ENCODE measurements at places on chromosomes 2 and 18.

DNA sequence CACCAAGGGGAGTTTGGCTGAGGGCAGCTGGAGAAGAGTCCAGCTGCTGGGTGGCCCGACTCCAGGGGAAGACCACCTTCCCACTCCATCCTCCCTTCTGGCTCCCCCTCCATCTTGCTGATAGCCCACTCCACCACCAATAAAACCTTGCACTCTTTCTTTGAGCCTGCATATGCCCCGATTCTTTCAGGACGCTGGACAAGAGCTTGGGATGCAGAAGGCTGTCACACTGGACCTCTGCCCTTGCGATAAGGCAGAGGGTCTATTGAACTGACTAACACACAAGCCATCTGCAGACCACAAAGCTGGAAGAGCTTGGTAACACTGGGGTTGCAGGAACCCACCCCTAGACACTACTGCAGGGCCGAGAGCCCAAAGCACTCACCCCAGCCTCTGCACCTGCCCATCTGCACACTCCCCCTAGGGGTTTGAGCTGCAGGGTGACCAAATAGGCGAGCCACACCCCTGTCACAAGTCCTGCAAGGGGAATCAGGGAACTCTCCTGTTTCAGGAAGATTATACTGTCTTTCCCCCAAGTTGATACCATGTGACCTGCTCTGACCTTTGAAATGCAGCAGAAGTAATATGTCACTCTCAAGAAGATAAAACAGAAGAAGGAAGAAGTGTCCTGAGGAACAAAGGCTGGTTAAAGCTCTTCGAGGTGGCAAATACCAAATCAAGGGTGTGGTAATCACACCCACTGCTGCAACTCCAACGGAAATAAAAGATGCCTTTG is 70.5 kb downstream of the SMAD4 start:
- no peak for DNase-seq

DNA sequence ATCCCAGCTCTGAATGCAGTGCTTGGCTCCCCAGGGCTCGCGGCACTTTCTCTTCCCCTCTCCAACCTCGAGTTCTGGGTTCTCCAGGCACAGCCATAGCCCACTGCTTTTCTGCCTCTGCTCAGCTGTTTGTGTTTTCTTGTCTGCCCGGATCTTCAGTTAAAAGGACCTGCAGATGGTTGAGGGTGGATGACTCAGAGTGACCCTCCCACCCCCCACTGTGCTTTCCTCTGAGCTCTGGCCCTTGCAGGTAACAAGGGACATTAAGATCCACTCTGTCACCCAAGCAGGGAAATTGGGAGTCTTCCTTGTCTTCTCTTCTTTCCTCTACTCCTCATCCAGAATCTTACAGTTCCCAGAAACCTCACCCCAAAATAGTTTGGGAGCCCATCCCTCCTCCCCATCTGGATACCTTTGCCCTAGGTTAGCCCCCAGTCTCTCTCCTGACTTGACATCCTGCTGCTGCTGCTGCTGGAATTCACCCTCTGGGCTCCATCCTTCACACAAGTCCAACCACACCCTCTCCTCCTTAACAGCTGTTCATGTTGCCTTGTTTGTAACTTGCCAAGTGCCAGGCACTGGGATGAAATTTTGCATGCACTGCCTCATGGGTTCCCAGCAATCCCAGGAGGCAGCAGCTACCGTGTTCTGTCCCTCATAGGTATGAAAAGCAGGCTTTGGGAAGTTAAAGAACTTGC is 157.9 kb upstream of the TTC39C start:
- no peak for DNase-seq

- DNase-seq = no peak
These were observed 33.5 kb downstream of the PDE1A start for GRCh38 chr2:182393270-182393760.

GRCh38 chr2:28674062-28674712 is 77.4 kb upstream of the PPP1CB start:
- DNase-seq = no peak

DNA sequence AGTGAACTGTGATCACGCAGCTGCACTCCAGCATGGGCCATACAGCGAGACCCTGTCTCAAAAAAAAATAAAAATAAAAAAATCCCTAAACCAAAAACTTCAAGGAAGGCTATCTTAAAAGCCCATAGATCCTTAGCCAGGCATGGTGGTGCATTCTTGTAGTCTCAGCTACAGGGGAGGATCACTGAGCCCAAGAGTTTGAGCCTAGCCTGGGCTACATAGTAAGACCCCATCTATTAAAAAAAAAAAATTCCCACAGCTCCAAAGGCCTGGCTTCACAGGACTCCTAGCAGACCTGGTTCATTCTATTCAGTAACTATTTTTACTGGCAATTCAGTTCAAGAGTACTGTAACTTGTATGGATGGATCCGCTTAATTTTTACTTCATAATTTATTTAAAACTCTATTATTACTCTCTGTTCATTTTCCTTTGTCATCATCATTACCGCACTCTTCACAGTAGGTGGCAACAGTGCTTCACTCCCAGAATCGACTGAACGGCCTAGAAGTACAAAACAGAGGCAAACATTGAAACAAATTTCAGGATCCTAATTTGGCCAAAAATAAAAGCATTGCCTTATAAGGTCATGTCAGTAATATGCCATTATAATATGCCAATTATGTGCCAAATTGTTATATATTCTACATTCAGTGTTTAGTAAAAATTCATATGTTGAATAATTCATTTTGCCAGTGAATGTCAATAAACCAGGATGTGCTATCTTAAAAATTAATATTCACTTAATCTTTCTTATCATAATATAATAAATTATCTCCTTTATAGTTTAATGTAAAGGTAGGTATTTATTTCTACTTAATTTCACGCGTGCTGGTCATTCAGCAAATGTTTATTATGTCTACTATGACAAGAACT is 14.3 kb upstream of the STAM2 start:
- no peak for DNase-seq

- no peak for DNase-seq
These were observed 603.7 kb downstream of the ARHGAP15 start for GRCh38 chr2:143732871-143733270.

GRCh38 chr2:9240745-9241144 is 34.1 kb downstream of the ASAP2 start:
- DNase-seq = no peak

- no peak for DNase-seq
These were observed 47.7 kb downstream of the MRPS9 start for GRCh38 chr2:105085525-105085924.

DNA sequence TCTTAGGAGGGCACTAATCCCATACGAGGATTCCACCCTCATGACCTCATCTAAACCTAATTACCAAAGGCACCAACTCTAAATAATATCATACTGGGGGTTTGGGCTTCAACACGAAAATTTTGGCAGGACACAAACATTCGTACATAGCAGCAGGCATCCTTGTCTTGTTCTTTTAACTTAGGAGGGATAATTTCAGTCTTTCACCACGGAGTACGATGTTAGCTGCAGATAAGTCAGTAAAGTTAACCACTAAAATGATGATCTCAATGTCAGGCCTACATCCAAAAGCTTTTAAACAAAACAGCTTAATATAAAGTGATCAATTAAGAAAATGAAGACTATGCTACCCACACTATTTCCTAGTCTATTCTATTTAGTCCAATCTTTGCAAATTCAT is 74.9 kb downstream of the ID2 start:
- DNase-seq = no peak

GRCh38 chr2:68645523-68645922 is 2.1 kb downstream of the PROKR1 start:
- DNase-seq = no peak

DNA sequence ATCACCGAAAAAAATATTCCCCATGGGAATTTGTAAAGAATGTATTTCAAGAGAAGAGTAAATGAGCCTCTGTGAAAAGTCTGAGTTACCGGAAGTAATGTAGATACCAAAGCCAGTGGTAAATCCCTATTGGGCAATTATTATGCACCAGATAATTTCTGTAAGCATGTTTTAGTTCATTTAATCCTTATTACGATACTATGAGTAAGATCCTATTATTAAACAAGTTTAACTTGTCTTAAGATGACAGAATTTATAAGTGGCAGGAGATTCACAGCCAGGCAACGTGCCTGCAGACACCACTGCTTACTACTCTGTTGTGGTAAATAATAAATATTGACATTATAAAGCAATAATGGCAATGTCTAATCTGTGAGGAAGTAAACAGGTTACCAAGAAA is 280.8 kb upstream of the RGPD4 start:
- no peak for DNase-seq

DNA sequence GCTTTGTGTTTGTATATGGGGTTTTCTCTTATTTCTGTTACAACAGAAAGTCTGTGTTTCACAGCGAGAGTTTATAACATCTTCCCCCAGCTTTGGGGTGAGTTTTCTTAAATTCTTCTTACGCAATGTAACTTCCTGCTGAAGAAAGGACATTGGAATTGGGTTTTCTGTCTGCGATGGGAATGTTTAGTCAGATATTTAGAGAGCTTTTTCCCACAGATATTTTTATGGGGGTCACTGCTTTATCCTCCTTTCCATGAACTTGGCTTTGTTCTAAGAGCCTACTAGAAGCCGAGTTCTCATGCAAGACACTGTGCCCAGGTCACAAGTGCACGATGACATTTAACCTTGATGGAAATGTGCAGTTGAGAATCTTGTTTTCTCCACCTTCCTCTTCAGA is 22.1 kb downstream of the B3GNT2 start:
- DNase-seq = no peak

DNA sequence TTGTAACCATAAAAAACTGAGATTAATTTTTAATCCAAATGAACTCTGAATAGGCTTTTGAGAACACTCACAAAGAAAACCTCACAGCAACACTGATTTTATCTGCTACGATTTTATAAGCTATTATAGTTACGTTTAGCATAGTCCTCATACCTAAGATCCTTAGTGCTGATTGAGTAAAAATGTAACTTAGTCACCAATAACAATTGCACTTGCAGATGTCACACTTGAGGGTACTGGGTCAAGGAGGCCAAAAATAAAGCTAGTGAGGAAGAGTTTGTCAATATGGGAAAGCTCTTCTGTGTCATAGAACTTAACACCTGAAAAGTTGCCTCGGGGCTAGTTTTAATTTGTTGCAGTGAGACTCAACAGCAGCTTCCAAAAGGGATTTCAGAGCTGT is 706.5 kb upstream of the FAM98A start:
- no peak for DNase-seq

- peak; percentile 35 for DNase-seq
These were observed 36.4 kb upstream of the FOSL2 start for GRCh38 chr2:28356095-28356911.

- no peak for DNase-seq
These were observed 11.8 kb downstream of the CELF4 start for GRCh38 chr18:37553633-37554398.

DNA sequence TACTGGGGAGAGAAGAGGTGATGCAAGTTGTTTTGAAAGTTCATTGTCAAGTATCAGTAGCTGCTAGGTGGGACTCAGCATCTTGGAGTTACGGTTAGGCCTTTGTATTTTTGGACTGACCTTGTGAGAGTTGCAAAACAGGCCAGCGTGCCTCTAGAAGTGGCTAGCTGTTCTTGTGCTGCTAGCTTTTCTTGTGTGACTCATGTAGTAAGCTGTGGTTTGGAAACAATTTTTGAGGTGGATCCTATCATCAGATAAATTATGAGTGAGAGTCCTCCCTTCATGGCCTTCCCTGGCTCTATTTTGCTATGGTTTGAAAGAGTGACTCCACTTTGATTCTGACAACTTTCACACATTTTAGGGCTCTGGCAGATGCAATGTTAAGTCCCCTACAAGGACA is 409.2 kb upstream of the HS6ST1 start:
- no peak for DNase-seq

DNA sequence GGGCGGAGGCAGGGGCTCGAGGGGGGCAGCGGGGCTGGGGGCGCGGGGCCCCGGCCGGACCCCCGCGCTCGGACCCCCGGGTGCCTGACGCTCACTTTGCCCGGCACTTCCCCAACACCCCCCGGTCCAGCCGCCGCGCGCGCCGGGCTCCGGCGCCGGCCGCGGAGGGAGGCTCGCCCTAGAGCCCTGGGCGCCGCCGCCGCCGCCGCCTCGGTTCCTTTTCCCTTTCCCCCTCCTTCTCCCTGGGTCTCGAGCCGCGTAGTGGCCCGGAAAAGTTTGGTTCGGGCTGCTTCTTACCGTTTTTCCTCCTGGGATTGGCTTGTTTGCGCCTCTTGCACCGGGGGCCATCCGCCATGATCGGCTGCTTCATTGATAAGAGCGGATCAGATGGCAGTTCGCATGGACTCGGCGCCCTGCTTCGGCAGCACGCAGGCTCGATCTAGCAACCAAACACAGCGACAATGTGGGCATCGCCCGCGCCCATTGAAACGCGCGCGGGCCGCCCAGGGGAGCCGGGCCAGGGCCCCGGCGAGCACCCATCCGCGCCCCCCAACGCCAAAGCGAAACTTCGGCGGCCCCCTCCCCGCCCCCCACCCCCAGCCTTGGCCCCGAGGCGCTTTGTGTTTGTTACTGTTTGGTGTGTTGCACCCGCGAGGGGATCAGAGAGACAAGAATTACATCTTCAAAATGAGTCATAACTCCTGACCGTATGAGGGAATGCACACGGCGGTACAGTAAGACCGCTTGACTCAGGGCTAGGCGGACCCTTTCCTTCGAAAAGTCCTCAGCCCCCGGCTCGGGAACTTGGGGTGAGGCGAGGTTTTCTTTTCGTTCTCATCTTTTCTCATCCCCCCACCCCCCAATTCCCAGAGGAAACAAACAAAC is 2.7 kb downstream of the ZEB2 start:
- DNase-seq = peak; percentile 29

DNA sequence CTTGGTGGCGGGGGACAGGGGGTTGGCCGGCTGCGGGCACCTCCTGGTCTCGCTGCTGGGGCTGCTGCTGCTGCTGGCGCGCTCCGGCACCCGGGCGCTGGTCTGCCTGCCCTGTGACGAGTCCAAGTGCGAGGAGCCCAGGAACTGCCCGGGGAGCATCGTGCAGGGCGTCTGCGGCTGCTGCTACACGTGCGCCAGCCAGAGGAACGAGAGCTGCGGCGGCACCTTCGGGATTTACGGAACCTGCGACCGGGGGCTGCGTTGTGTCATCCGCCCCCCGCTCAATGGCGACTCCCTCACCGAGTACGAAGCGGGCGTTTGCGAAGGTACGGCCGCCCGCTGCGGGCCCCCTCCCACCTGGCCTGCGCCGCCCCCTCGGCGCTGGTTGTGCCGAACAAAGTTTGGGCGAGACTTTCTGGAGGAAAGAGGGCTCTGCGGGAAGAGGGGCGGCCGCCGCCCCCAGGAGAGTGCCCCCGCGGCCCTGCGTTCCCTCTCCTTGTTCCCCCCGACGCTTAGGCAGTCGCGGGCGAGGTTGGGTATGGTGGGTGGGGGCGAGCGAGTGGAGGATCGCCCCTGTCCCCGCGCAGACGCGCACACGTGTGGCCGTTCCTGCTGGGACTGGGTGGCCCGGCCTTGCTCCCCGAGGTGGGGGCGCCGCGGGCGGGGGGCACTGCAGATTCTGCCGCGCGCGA is 866 bp downstream of the CRIM1 start:
- DNase-seq = peak; percentile 6

GRCh38 chr18:7568426-7568825 is 1.3 kb downstream of the PTPRM start:
- DNase-seq = no peak

DNA sequence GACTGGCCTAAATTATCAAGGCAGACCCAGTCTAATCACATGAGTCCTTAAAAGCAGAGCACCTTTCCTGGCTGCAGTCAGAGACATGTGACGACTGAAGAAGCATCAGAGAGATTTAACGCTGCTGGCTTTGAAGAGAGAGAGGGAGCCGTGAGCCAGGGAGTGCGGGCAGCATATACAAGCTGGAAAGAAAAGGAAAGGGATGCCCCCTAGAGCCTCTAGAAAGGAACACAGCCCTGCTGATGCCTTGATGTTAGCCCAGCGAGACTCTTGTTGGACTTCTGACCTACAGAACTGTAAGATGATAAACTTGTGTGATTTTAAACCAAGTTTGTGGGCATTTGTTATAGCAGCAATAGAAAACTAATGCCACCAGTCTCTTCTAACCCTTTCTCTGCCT is 58.1 kb downstream of the HEATR5B start:
- DNase-seq = no peak

GRCh38 chr18:22643731-22644130 is 226.0 kb upstream of the CTAGE1 start:
- no peak for DNase-seq

Data from CD4-positive, alpha-beta T cell treated with Interleukin-6 at 100 ng/mL for 8 hours (primary cell).